ENCODE measurements at places on chromosomes 3 and 15.

DNA sequence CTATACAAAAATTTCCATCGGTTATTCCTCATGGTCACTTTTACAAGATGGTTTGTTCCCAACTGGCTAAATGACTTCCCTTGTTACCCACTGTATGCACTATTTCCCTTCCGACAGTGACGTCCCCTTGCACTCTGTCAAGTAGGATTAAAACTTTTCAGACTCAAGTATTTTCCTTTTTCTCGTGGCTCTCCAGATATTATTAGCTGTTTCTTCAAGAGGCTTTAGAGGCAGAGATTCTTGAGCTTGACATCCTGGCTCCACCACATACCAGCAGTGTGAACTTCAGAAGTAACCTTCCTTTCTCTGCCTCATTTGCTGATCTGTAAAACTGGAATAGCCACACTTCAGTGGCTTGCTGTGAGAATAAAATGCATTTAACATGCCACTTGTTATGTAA lies 14.0 kb downstream of the CSNK1G1 start:
- DNase-seq = no peak

DNA sequence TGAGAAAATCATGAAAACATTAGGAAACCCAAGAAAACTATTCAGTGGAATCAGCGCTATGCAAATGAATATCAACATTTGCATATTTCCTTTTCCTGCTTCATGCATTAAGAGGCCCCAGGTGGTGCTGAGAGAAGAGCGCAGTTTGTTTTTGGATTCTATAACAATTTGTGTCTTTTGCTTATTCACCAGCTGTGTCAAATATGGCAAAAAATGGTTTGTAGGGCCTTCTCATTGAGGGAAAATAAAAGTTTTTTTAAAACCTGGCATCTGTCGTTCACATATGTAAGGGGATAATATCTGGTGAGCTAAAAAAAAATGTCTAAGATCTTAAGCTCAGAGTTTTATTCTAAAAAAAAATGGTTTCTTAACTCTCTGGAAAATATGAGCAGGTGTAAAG lies 122.5 kb upstream of the ROBO2 start:
- DNase-seq = no peak

DNA sequence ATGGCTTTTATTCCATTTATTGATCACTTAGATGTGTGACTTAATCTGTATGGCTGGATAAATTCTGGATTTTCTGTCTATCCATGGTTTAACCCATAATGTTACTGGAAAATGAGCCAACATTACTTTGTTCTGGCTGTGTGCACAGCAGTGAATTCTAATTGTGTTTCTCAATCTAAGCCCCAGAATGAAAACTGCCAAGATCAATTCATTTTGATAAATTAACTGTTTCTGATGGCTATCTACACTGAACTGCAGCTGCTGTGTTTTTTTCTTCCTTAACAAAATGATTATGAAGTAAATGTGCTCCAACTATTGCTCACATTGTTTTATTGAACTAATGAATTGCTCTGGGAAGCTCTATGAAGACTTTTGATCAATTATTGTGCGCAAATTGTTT lies 35.7 kb upstream of the CPB1 start:
- no peak for DNase-seq

- no peak for DNase-seq
Observed at GRCh38 chr15:73072894-73073293, 20.6 kb downstream of the NEO1 start.

DNA sequence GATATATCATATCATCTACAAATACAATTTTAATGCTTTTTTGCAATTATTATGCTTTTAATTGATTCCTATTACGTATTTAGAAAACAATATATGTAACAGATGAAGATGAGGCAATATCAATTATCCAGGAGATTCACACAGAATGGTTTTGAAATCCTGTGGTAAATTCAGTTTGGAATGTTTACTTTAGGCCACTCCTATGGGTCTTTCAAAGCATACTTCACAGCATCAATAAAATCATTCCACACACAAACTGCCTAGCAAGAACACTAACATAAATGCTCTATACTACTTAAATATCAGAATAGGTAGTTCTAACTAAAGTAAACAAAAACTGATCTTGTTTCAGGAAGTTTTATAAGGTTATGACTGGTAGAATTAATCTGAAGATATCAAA lies 90.5 kb downstream of the FAM227B start:
- DNase-seq = no peak

- no peak for DNase-seq
Observed at GRCh38 chr3:168511428-168512014, 415.8 kb upstream of the GOLIM4 start.

GRCh38 chr3:51604212-51604611 lies 65.7 kb downstream of the RAD54L2 start:
- no peak for DNase-seq

- DNase-seq = no peak
Observed at GRCh38 chr15:26091184-26091583, 228.1 kb upstream of the ATP10A start.

DNA sequence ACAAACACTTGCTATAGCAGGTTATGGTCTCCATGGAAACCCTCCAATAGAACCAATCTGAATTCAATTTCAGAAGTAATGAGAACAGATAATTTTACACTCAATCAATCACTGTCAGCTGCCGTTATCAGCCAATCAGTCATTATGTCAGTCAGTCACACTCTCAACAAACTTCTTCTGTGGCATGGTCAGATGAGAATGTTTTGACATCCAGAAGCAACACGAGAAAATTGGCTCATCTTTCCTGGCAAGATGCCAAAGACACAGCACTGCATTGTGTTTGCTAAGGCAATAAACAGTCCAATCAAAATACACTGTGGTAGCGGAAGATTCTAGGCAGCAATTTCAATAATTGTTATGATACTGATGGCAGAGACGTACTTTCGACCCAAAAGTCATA lies 190.7 kb downstream of the RORA start:
- DNase-seq = no peak

DNA sequence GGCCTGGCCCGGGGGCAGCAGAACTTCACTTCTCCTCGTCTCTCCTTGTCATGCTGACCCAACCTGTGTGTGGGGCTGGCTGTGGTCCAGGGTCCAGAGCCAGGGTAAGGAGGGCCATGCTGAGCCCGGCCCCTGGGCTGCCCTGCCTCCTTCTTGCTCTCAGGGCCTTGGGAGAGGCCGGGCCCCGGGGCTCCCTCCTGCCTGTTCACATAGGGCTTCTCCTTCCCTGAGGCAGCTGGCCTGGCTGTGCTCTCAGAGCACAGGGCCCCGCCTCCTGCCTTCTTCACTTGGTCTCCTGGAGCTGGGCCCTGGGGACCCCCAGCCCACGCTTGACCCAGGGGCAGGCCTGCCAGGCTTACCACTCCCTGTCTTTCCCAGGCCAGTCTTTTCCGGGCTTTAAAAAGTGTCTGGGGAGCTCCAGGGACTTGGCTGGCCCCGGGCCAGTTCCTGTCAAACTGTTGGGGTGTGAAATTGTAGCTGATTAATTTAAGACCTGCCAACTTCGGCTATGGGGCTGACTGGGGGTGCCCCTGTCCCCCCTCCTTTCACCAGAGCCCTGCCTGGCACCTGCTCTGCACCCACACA lies 11.8 kb downstream of the PLXNA1 start:
- no peak for DNase-seq

DNA sequence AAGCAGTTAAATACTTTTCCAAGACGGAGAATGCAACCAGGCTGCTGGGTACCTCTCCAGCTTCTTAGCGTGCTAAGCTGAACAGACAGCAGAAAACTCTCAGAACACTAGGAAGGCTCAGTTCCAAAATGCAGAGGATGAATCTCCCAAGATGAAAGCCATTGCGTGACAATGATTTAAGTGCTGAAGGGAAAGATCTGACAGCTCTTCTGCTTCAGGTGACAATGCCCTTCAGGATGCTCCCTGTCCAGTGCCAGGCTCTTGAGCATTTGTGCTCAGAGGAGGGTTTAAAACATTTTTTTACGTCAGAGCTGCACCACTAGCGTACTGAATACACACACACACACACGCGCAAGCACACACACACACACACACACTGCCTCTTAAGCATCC lies 26.3 kb downstream of the ARHGEF3 start:
- no peak for DNase-seq

DNA sequence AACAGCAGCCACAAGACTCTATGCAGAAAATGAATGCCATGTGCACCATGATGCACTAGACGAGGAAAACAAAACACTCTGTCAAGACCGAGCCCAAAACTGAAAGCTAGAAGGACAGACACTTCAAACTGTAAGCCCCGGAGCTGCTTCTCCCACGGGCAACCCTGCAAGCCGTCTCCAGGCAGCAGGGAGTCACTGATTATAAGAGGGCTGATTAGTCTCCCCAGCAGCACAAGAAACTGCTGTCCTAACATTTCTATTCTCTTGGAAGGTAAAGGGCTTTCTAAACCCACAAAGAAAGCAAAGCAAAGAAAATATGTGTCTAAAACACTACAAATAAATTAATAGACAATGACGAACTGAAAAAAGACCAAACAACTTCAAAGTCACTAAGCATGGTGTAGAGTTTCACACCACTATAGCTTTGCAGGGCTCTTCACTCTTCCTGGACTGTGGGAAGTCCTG lies 15.5 kb downstream of the TBC1D2B start:
- no peak for DNase-seq

DNA sequence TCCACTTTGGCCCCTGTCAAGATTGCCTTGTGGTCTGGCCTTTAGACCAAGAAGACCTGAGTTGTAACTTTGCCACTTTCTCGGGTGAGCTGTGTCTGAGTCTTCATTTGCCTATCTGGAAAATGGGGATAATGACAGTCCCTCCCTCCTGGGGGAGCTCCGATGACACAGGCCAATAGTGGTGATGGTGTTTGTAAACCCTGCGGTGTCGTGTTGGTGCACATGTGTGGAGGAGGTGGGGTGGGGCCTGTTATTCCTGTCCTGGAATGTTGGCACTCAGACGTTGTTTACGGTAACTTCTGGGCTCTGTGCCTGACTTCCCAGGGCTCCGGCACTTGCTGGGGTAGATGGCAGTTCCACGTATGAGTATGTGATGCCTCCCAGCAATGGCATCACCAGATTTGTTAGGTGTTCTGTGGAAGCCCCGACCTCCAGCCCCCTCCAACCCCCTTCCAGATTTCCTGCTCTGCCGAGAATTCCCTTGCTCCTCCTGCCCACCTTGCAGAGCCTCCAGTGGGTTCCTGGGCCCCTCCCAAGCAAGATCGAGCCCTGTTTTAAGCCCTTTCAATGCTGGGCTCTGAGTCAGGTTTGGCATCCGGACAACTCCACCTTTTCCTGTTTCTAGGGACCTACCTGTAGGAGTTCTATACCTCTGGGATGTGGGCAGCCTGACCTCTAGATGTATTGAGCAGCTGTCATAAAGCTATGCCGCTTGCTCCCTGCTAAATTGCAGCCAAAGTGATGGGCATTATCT lies 31.4 kb downstream of the HRH1 start:
- peak; percentile 96 for DNase-seq

- no peak for DNase-seq
Observed at GRCh38 chr3:151467069-151467468, 6.2 kb upstream of the IGSF10 start.

- DNase-seq = no peak
Observed at GRCh38 chr3:53858096-53858741, 11.9 kb downstream of the IL17RB start.

GRCh38 chr15:93035092-93035915 lies 53.7 kb downstream of the RGMA start:
- no peak for DNase-seq

- no peak for DNase-seq
Observed at GRCh38 chr15:99731336-99732123, 1.7 kb downstream of the LYSMD4 start.

DNA sequence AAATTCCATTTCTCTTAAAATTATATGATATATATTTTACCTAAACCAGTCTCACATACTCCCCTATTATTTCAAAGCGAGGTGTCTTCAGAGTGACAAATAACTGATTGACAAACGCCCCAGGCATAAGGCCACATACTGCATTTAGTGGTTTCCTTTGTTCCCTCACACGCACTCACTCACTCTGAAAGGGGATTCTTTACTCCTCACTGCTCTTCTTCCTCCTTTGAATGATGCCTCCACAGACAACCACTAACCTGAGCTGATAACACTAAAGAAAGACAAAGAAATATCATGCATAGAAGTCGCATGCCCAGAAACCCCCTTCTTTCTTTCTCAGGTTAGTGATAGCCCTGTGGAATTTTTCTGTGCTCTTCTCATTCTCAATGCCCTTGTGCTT lies 24.1 kb upstream of the BBX start:
- no peak for DNase-seq

DNA sequence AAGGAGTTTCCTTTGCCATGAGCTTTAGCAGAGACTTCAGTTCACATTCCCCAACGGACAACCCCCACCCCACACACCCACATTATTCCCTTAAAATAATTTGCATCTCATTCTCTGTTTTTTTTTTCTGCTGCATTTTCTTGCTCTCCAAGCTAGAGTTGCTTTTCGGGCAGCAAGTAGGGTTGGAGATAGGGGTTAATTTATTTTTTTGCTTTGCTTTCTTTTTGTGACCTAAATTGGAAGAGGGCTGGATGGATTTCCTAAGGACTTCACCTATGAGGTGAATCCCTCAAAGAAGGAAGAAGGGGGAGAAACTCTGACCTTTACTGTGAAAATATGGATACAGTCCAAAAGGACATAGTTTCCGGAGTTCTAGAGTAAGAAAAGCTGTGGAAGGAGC lies 6.6 kb downstream of the SOX2 start:
- DNase-seq = no peak

DNA sequence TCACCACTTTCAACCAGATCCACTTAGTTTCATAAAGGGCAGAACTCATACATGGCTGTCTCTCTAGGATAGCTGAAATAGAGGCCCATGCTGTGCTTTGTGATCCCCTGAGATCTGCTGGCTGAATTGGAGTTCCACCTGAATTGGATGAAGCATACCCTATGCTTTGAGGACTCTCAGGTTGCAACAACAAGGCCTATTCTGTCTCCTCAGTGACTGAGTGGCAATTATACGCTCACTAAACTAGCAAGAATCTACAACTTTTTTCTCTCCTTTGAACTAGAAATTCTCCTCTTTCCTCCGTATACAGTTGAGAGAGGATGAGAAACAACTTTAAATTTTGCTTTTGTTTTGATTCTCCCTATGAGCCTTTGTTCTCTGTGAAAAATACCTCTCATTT lies 348.7 kb downstream of the LSAMP start:
- no peak for DNase-seq

- no peak for DNase-seq
Observed at GRCh38 chr3:71616571-71617021, 33.1 kb upstream of the FOXP1 start.

DNA sequence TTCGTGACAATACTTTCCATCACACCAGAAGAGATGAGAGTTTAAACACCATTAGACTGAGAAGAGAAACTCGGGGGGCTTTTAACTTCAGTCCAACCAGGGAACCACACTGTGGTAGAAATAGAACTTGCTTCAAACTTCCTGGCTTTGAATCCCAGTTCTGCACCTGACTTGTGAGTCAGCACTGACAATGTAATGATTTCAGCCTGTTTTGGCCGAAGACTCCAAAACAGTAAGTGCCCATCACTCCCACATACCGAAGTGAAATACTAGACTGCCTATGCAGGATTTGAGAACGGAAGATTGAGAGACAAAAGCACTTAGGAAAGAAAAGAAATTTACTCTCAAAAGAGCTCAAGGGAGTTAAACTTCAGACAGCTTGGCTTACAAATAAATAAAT lies 27.0 kb downstream of the C2CD4B start:
- no peak for DNase-seq

Measured in AG09319 (cell line).